ENCODE measurements at places on chromosomes 7 and 10.

DNA sequence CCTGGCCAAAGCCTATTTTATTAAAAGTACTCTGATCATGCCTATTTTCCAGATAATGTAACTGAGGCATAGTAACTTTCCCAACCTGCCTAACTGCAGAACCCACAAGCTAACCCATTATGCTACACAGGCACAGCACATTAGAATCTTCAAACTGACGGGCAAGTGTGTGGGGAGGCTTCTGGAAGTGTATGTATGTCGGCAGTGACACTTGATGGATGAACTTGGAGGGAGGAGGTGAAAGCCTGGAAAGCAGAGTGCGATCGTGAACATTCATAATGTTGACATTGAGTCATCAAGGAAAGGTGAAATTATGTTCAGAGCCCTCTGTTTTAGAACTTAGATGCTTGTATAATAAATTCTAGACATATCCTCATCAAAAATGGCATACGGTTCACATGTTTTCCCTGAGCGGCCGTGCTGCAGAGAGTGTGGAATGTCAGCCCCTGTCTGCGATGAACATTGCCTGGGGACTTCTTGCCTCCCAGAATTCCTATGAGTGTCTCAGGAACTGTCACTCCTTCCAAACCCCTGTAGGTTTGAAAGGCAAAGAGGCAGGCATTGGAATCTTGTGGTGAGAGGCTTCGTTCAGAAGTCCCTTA lies 102.4 kb downstream of the SLIT1 start:
- no peak for DNase-seq

DNA sequence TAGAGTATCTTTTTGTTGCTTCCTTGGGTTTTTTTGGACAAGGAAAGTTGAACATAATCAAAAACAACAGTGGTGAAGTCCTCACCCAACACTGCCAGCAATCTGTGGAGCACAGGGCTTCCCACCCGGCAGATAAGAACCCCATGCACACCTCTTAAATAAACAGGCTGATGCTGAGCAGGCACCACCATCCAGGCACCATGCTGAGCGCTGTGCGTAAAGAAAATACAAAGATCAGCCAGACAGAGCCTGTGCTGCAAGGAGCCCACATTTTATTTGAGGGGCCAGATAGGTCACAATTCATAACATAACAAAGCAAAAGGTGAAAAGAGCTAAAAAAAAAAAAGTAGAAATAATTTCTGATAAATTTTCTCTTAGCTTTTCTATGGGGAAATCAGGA lies 231.2 kb downstream of the PTPRN2 start:
- DNase-seq, result no peak

DNA sequence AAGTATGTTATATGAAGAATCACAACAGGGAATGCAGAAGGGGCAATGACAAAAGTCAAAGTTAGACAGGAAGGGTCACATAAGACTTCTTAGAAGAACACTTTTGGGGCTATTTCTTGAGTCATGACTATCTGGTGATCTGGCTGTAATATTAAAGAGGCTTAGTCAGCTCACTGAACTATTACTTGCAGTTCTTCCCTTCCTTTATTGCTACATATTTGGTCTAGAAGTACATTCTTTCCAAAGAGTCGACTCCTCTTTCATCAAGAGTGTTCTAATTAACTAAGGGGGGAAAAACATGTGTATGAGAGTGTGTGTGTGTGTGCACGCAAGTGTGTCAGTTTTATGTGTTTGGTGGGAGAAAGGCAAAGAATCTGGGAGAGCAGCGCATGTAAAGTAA lies 247.3 kb upstream of the LRRTM3 start:
- DNase-seq, result no peak

DNA sequence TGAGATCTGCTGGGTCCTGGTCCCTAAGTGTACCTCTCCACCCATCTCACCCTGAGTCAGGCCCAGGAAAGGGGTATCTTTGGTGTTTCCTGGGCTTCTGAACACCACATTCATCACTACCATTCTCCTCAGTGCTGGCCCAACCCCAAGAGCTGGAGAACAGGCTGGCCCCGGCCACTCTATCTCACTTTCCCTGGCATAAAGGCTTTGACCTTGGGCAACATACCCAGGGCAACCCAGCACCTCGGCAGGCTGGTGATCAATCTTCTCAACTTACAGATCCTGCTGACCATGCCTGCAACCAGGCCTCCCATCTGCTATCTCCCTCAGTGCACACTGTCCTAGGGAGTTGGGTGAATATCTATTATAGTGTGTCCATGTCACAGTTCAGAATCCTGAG lies 2.1 kb downstream of the VSIR start:
- no peak for DNase-seq

DNA sequence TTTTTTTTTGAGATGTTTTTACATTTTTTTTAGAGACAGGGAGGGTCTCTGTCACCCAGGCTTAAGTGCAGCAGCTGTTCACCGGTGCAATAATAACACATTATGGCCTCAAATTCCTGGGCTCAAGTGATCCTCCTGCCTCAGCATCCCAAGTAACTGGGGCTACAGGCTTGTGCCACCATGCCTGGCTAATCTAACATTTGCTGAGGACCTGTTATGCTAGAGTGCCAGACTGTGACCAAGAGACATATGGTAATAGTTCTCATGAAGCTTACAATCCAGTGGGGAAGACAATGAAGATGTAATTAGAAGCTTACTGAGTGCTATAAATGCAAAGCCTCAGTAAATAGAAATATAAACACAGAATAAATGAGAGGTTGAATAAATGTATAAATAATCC lies 17.6 kb upstream of the ORC5 start:
- no peak for DNase-seq

DNA sequence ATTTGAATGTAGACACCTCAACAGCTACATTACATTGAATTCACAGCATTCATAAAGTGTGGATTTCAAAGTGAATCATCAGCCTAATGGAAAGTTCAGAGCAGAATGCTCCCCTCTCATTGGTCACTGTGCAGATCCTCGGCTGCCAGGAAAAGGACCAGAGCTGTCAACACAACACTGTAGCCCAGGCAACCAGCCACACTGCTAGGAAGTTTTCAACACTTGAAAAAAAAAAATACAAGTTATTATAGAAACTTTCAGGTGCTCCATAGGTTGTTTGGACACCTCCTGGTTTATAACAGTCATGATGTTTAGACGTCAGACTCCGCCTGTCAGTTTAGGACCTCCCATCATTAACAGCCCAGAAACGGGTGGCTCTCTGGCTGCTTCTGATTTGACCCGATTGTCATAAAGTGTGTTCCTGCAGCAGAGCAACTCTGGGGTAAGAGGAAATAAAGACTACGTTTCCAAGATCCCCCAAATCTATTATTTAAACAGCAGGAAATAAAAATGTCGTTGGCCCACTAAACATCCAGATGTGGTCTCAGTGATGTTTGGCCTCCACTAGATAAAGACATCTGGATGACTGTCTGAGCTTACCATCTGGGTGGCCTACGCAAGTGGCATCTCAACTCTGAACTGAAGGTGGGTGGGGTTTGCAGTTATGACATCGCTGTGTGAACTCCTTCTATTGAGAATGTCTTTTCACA lies 117.4 kb downstream of the CABCOCO1 start:
- no peak for DNase-seq

DNA sequence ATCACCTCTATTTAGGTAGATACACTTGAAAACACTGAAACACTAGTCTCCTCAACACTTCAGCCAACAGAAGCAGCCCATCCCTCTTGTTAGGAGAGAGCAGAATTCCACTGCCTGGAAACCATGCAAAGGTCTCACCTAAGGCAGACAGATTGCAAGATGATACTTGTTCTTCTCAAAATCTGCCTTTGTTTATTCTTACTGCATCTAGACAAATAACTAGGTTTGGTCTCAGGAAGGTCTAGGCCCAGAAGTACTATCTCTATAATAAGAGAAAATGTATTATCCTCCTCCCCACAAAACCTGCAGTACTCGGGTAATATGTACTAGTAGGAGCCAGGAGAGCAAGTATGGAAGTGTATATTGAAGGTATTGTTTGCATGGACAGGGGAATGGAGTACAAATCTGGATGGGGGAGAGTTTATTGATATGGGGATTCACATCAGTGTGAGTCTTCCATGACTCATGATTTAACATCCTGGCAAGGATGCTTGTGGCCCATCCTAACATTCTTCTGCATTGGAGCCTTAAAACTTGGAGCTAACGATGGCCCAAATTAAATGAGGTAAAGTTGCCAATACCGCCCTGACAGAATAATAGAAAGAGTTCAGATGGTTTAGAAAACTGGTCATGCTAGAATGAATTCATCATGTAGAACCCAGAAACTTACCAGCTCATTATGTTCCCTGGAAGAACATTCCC lies 109.2 kb downstream of the EPC1 start:
- no peak for DNase-seq

DNA sequence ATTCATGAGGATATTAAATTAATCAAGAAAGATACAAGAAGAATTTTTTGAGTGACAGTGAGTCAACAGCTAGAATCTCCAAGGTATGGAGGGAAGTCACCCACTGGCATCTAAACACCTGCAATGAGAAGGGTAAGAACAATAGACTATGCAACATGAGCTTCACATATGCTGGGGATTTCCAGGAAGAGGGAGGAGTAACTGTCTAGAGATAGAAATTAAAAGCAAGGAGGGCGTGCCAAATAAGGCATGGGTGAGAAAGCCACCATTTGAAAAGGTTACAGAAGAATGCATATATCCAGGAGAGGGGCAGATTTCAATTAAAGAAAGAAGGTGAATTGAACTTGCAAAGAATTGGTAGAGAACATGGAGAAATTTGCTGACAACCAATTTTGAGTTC lies 365.7 kb downstream of the GPR37 start:
- DNase-seq, result no peak

- no peak for DNase-seq
Measured at GRCh38 chr10:102775935-102776669, 32.4 kb downstream of the WBP1L start.

DNA sequence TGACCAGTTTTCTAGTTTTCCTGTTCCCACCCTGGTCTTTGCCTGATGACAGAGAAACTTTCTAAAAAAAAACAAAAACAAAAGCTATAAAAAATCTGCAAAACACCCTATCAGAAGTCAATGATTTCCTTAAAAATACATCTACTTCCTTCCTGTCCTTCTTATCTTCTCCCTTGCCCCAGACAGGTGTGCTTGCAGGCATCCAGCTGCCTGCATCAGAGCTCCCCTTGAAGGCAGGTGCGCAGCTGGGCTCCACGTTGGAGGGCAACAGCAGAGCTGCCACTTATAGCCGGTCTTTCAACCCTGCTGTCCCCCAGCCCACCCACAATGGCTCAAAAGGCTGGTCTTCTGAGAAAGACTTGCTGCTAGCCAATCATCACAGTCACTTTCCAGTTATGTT lies 29.8 kb downstream of the UBE2D4 start:
- DNase-seq, result no peak

Measured in central memory CD8-positive, alpha-beta T cell (primary cell).